ENCODE measurements at places on chromosomes 4 and X.

DNA sequence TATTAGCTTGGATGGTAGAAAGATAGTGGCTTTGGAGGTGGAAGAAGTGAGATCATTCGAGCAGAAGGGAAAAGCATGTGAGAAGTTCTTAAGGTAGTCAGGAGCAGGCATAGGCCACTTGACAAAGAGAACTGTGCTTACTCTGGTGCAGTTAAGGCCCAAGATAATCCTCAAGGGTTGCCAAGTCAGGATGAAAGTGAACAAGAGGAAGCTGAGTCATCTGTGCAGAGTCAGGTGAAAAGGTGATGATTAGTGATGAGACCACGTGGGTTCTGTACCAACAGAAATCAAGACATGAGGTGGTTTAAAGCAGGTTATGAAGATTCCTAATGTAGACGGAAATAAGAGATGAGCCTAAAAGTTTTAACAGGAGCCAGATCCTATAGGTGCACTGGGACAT lies 369.8 kb downstream of the DTHD1 start:
- no peak for DNase-seq

- DNase-seq = no peak
These were observed 84.9 kb downstream of the BCOR start for GRCh38 chrX:40012868-40013265.

GRCh38 chrX:120499301-120500072 lies 30.4 kb upstream of the LAMP2 start:
- DNase-seq = no peak

- DNase-seq = no peak
These were observed 2.4 kb downstream of the CXCR3 start for GRCh38 chrX:71615954-71616353.

DNA sequence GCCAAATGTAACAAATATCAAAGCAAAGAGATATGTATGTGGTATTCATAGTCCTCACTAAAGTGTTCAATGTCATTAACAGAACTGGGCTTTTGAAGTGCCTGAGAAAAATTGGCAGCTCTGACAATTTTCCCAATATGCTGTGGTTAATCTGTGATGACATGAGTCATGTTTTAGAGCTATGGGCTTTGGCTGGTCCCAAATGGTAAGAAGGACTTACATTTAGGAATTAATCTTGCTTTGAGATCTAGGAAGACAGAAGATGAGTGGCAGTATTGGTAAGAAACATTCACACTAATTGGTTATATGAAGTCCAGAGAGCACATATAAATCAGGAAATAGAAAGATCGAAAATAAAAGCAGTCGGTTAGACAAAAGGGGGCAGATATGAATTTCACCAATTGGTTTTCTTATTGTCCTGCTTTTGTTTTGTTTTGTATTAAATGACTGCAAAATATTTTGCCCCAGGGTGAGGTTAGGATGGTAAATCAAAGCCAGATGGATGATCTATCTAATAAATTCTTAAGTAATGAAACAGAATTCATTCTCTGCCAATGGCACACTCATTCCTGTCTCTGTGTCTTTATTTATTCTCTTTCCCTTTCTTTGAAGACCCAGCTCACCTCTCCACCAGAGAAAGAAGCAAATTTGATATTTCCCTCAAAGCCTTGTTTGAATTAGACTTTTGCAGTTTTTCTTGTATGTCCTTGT lies 993.1 kb downstream of the RPA4 start:
- DNase-seq = no peak

DNA sequence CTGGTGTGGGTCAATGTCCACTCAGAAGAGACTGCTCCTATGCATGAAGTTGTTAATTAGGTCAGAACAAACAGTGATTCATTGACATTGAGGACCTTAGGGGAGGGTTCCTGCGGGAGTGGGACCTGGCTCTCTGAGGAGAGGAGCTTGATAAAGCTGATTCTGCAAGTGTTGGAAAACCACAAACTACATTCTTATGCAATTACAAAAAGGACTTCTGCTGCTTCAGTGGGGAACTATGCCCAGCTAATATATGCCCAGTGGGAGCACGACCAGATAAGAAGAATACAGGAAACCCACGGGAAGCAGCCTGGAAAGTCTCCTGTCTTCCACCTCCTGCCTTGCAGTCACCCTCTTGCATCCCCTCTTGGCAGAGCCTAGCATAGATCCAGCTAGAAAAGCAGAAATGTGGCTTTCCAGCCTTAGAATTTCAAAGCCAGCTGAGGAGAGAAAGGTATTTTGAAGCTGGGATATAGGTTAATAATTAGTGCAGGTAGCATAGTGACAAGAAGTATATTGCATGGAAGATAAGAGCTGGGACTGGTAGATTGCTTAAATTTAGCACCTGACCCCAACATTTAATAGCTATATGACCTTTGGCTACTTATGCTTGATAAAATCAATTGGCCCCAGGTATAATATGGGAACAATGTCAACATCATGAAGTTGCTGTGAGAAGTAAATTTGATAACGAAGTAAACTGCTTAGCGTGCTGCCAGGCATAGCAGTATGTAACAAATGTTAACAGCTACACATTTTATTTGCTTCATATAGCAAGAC lies 34.9 kb upstream of the UGT8 start:
- no peak for DNase-seq

GRCh38 chrX:85963736-85964135 lies 83.6 kb downstream of the CHM start:
- DNase-seq = no peak

GRCh38 chr4:72325215-72325614 lies 243.8 kb downstream of the ADAMTS3 start:
- no peak for DNase-seq

GRCh38 chr4:77662396-77662795 lies 56.8 kb downstream of the CXCL13 start:
- DNase-seq = no peak

DNA sequence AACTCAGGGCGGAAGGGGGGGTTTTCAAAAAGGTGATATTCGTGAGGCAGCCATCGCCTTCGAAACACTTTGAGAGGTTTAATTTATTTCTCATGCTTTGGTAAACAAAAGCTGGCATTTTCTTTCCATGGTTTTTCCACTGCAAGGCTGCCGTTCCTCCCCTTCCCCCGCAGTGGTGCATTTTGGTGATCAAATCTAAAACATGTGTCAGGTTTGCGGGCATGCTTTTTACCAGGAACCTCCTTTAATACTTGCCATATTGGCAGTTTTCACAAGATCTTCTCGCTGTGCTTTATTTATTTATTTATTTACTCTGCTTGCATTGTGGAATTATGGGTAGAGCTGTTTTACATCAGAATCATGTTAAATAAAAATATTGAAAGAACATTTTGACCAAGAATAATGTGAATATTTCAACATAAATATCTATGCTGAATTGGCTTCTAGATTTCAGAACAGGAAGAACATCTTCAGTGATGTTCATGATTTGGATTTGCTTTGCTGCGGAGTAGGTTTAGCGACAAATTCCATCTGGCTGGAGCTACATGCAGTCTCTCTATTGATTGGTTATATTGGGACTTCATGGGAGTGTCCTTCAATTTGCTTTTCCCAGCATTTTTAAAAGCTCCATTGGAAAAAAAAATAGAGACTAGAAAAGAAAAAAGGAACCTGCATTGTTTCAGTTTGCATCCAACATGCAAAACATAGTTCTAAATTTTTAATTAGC lies 54.4 kb downstream of the STOX2 start:
- no peak for DNase-seq

Measured in 8988T (cell line).